ENCODE measurements at places on chromosomes 3 and 15.
A peak's percentile ranks its signal among the peaks of the same experiment; 100 is the strongest.

GRCh38 chr3:81173514-81173913 is 587.9 kb downstream of the GBE1 start:
- DNase-seq = no peak

- DNase-seq = no peak
Measured at GRCh38 chr3:37116998-37117397, 57.4 kb downstream of the LRRFIP2 start.

- peak; percentile 16 for DNase-seq
Measured at GRCh38 chr3:73563896-73564582, 60.7 kb downstream of the PDZRN3 start.

DNA sequence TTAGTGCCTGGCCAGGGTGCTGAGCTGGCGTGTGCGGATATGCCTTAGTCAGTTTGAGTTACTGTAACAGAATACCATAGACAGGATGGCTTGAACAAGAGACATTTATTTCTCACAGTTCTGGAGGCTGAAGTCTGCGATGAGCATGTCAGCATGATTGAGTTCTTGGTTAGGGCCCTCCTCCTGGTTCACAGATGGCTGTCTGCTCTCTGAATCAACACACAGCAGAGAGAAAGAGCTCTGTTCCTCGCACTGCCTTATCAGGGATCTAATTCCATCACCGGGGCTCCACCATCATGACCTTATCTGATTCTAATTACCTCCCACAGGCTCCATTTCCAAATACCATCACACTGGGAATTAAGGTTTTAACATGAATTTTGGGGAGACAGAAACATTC is 386.6 kb upstream of the DPH6 start:
- peak; percentile 90 for DNase-seq

GRCh38 chr3:144128108-144128892 is 156.7 kb downstream of the DIPK2A start:
- no peak for DNase-seq
